ENCODE measurements at places on chromosomes 16 and 17. TPM values are rescaled to one million over a fixed set of nuclear protein-coding genes. Genes with fewer than 3 reads are reported as not detected.

KRT15 gene
- 2,810 TPM for total RNA-seq

SEPHS2 gene
- 21.6 TPM for total RNA-seq

SMIM5 gene
- total RNA-seq, result 10.1 TPM

NOMO2 gene
- total RNA-seq, result 74.4 TPM

GPR142 gene
- total RNA-seq, result not detected

HSPB9 gene
- total RNA-seq, result not detected

MYH11 gene
- 21.6 TPM for total RNA-seq

PDIA2 gene
- not detected for total RNA-seq

KRT222 gene
- 0.20 TPM for total RNA-seq

INO80E gene
- 37.0 TPM for total RNA-seq

CDRT15L2 gene
- total RNA-seq, result not detected

DNA sequence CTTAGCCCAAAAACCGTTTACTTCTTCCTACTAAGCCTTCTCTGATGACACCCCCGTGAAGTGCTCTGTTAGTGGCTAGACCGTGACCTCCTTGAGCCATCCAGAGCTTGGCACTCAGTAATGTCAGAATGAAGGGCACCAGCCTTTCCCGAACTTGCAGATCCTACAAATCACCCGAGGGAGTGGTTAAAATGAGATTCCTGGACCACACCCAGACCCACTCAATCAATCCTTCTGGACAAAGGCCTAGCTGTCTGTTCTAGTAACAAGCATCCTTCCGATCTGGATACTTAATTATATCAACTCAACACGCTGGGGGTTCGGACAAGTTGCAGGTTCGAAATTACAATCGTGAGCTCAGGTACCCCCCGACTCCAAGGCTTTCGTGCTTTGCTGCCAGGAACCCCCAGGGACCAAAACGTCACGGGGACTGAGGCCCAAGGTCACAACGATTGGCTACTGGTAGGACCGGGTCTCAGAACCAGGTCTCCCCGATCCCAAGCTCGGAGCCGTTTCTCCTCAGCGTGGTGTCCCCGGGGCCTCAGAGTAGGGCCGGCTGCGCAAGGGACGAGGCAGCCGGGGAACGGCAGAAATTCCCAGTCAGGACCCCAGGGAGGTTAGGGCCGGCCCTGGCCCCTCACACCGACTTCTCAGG, 527 bp downstream of the CIAPIN1 start:
- peak; percentile 31 for ATAC-seq

GRCh38 chr16:22726868-22727267, 87.1 kb upstream of the HS3ST2 start:
- no peak for ATAC-seq

DNA sequence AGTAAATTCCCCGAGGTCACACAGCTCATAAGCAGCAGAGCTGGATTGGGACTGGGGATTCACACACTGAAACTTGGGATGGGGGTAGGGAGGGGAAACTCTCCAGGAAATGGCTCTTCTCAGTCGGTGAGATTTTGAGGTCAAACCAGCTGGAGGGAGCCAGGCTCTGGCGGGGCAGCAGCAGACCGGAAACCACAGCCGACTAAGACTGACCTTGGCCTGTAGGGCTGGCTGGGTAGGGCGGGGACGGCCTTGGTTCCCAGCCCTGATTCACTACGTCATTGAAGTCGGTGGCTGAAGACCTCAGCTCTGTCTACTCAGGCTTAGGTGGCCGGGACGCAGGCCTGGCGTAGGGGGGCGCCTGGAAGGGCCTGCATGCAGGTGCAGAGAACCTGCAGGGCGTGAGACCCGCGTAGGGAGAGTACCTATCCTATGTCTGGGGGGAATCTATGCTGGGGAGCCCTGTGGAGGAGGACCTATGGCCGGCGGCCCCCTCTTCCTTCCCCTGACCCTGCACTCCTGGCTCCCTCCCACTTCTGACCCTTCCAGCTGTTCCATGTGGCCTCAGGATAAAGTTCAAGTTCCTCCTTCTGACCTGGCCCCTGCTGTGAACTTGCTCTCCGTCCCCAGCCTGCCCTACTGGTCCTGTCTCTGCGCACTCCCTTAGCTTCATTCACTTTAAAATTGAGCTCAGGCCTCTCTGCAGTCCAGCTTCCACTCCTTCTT, 11.9 kb upstream of the SLC4A1 start:
- ATAC-seq, result peak; percentile 83

DNA sequence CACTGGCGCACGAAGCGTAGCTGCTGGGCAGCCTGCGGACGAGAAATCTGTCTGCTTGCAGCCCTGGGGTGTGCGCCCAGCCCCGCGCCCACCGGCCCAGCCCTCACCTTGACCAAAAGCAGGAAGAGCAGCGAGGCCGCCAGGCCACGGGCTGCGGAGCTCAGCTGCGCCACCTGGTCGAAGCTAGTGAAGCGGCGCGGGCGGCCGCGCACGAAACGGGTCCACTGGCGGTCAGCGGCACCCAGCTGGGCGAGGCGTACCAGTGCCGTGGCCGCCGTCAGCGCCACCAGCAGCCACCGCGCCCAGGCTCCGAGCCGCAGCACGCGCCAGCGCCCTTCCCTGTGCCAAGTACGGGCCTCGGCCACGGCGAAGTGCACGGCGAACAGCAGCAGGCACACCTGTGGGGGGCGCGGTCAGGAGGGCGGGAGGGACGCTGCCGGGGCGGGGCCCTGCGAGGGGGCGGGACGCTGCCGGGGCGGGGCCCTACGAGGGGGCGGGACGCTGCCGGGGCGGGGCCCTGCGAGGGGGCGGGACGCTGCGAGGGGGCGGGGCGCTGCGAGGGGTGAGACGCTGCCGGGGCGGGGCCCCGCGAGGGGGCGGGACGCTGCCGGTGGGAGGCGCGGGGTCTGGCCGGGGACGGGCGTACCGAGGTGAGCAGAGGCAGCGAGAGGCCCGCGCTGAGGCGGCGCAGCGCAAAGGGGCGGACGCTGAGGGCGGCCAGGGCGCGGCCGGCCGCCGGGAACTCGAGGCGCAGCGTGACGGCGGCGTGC, 43.2 kb downstream of the TSC2 start:
- ATAC-seq, result peak; percentile 72

DNA sequence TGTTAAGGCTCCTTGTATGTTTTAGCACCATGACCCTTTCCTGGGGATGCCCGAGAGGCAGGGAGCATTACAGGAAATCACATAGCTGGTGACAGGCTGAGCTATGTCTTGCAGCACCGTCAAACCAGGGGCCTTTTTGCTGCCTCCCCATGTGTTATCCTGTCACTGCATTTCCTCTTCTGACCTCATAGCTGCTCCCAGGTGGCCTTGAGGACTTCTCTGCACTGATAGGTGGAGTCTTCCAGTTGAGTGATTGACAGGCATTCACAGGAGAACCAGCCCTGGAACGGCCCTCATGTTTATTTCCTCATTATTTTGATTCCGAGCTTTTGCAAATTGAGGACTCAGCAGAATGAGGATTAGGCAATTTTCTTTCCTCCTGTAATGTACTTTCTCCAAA, 349.6 kb downstream of the HAPSTR1 start:
- ATAC-seq, result peak; percentile 41

DNA sequence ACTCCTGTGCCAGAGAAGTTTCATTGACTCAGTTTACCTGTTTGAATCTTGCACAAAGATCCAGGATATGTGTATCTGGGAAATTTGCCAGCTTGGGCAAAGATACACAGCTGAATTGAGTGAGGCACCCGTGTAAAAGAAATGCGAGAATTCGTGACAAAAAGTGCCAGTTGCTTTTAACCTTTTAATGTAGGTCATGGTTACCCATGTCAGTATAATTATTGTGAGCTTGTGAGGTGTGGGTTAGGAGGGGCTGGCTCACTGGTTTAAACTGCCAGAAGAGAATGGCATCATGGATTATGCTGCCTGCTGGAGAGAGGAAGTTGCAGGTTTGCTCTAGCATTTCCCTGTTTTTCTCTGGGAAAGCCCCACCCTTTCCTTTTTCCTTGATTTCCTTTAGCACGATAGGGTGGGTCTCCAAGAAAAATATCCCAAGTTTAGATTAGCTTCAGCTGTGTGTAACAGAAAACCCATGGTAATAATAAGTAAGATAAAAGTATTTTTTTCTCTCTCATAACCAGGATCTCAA, 24.8 kb upstream of the NDRG4 start:
- ATAC-seq, result no peak

DNA sequence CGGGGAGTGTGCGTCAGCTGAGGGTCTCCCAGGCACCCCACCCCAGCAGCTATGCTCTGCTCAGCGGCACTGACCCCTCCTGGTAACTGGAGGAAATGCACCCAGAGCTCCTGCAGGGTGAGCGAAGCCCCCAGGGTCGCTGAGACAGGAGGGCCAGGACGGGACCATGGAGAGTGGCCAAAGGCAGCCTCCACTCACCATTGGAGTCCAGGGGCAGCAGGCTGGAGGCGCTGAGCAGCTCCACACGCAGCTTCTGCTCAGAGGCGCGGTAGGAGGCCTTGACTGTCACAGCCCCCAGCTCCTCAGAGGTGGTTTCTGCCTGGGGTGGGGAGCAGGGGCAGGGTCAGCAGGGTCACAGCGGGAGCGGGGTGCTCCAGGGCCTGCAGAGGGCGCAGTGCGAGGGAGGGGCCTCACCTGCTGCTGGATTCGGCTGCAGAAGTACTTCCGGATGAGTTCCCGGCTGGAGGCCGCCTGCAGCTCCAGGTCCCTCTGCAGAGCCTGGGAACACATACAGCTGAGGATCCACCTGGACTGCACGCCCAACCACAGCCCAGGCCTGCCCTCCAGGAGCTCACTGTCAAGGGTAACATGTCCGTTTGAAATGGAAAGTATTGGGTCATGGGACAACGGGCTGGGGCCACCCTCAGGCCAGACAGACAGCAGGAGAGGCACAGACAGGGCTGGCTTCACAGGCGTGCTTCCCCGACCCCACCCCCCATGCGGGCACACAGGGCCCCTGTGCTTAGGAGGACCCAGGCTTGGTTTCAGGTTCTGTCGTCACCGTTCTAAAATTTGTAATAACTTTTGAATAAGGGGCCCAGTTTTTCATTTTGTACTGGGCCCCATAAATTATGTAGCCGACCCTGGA, 13.8 kb downstream of the UNC13D start:
- no peak for ATAC-seq

GRCh38 chr17:41895617-41896016, 23.1 kb downstream of the ACLY start:
- no peak for ATAC-seq

- ATAC-seq, result no peak
These were observed 42.1 kb upstream of the METRNL start for GRCh38 chr17:83037084-83037873.

GRCh38 chr16:20911361-20911760, 10.8 kb downstream of the LYRM1 start:
- ATAC-seq, result peak; percentile 79

DNA sequence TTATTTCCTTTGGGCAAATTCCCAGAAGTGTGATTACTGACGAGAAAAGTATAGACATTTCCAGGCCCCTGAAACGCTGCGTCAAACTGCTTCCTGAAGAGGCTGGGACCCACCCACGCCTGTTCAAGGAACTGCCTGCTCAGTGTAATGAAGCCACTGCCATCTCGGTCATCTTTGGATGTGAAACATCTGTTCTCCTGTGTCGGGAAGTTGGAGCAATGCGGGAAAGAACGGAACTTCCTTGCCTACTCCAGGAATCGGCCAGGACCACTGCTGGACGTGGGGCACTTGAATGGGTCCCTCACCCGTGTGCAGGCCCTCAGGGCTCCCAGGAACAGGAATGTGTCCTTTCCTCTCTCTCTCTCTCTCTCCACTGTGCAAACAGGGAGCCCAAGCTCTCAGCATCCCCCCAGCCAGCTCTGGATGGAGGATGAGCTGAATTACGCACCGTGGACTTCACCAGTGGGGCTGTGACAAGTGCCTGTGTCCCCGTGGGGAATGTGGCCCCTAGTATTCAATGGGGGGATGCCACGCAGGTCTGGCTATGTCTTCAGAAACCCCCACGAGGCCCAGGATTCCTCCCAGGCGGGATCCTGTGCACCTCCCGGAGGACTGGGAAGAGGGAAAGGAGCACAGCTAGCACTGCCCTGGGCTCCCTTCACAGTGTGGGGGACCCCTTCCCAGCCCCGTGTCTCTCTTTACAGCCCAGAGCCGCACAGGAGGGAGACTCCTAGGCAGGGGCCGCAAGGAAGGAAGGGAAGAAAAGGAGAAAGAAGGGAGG, 18.3 kb upstream of the LITAF start:
- ATAC-seq, result peak; percentile 25

- no peak for ATAC-seq
These were observed 6.1 kb downstream of the RUNDC3A start for GRCh38 chr17:44314524-44314868.

- ATAC-seq, result no peak
These were observed 7.5 kb upstream of the KREMEN2 start for GRCh38 chr16:2956579-2956956.

- peak; percentile 50 for ATAC-seq
These were observed 25.0 kb upstream of the HS3ST3A1 start for GRCh38 chr17:13626703-13627102.

GRCh38 chr17:50067996-50068395, 12.1 kb downstream of the ITGA3 start:
- no peak for ATAC-seq

DNA sequence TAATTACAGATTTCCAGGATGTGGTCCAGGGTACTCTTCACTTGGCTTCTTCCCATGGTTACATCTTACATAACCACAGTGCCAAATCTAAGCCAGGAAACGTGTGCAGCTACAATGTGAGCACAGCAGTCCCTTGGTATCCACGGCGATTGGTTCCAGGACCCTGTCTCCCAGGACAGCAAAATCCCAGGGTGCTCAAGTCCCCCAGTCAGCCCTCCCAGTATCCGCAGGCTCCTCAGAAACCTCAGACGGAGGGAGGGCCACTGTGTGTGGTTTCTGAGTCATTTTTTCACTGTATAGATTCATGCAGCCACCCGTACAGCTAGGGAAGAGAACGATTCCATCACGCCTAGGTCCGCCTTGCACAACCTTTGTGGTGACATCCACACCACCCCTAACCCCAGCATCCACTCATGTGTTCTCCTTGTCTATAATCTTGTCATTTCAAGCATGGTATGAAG, 11.1 kb upstream of the ATP2C2 start:
- peak; percentile 72 for ATAC-seq

DNA sequence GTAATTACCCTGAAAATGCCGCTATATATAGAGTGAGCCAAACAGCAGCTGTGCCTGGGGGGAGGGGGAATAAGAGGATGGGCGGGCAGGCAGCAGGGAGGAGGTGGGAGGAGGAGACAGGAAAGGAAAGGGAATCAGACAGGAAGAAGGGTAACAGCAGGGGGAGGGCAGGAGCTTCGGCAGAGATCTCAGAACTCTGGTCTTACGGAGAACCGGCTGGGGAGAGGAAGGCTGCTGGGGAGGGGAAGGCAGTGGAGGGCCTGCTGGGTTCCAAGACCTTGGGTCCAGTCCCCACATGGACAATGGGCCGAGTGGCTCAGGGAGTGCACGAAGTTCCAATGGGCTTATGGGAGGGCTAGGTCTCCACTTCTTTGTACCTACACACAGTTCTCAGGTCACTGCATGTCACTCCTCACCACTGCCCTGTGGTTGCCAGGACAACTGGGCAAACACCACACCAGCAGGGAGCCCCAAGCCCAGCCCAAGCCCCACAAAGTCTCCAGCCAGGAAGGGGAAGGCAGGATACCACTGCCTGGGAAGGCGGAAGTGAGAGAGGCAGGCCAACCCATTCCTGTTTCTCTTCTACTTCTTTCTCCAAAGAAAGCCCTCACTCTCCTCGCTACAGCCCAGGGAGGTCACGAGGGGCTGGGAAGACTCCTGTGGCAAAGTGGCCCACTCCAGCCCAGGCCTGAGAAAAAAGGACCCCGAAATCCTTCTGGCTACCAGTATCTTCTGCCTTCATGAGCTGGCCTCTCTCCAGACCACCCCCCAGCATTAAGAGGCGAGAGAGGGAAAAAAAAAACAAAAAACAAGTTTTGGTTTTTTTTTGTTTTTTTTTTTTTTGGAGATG, 25.3 kb downstream of the G6PC3 start:
- peak; percentile 30 for ATAC-seq

Measured in esophagus mucosa (tissue), 1 donor.